Hepatocyte (in vitro differentiated cells): ENCODE measurements at places on chromosomes 4 and X. TPM values are rescaled to one million over a fixed set of nuclear protein-coding genes. Genes with fewer than 3 reads are reported as not detected.
A peak's percentile ranks its signal among the peaks of the same experiment; 100 is the strongest.

- no peak for DNase-seq
These were observed 368.8 kb downstream of the ANKRD50 start for GRCh38 chr4:124343661-124344171.

DNA sequence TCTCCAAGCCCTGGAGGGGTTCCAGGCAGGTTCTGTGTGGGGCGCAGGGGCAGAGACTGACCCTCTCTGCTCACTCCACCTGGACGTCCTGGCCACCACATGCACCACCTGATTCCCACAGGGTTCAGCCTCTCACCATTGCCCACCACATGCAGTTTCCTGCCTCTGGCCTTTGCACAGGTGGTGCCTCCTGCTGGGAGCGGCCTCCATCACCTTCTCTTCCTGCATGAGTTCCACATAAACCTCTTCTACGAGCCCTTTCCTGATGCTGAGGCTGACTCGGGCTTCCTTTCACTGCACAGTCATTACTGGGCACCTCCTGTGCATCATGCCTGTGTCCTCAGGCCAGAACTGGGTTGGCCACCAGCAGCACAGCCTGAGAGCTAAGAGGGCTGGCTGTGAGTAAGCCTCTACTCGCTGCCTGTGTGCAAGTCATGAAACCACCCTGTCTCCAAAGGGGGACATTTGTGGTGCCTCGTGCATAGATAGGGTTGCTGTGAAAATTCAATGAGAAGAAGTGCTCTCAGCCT is 19.9 kb downstream of the MAN2B2 start:
- no peak for DNase-seq

DNA sequence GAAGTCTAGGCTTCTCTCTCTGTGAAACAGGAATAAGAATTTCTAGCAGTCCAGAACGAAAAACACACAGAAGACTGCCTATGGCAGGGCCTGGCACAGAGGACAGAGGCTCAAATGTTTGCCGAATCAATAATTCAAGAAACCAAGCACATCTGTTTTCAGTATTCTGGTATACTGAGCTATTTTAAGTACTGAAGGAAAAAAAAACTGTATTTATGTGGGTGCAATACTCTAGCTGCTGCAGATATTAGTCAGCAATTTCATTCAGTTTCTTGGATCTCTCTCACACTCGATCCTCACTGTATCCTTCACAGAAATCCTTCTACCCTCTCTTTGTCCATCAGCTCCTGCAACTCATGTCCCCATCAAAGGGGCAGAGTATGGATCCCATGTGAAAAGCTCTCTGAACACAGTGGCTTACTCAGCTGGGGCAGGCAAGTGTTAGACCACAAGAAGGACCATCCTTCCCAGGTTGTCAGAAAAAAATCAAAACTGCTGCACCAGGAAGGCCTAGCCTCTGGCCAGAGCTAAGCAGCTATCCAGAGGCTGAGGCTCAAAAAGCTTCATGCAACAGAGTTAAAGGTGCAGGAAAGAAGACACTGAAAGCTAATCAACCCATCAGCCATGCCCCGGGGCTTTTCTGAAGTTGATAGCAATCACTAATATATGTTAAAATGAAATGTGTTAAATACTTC is 9.1 kb upstream of the USO1 start:
- no peak for DNase-seq

- DNase-seq = no peak
These were observed 194.7 kb downstream of the DTHD1 start for GRCh38 chr4:36476135-36476534.

- no peak for DNase-seq
These were observed 26.8 kb downstream of the ADH7 start for GRCh38 chr4:99408346-99408745.

DNA sequence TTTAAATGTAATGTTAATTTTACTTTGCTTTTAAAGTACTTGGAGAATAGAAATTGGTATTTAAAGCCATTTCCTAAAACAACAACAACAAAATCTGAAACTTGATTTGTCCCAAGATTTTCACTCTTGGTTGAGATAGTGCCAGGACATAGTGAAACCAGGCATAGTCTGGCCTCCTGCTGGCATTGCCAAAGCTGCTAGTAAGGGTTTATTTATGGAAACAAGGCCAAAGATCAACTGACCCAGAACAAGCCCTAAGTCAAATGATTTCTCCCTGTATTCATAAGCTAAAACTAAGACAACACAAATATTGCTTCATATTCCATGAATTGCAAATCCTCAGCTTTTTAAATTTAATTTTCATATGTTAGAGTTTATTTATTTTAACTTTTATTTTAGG is 227.5 kb upstream of the FGF13 start:
- DNase-seq = no peak

GRCh38 chr4:58042176-58042575 is 932.0 kb upstream of the IGFBP7 start:
- no peak for DNase-seq

DNA sequence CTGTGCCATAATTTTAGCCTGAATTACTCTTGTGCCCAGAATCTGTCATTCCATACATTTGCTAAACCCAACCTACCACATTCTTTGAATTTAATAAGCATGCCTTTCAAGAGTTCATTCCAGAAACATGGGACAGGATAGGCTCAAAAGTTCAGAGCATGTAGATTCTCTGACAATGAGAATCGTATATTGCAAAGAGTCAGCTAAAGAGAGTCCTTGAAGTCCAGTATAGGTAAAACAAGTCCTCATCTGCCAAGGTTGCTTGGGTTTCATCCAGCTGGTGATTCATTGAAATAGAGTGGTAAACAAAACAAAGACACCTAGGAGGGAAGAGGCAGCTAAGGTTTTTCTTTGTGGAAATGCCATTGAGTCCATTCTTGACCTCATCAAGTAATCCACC is 249.3 kb upstream of the DIPK2B start:
- no peak for DNase-seq

GRCh38 chrX:4263030-4263803 is 549.8 kb upstream of the PRKX start:
- peak; percentile 48 for DNase-seq

- no peak for DNase-seq
These were observed 59.0 kb upstream of the C1QTNF7 start for GRCh38 chr4:15368856-15369255.

DNA sequence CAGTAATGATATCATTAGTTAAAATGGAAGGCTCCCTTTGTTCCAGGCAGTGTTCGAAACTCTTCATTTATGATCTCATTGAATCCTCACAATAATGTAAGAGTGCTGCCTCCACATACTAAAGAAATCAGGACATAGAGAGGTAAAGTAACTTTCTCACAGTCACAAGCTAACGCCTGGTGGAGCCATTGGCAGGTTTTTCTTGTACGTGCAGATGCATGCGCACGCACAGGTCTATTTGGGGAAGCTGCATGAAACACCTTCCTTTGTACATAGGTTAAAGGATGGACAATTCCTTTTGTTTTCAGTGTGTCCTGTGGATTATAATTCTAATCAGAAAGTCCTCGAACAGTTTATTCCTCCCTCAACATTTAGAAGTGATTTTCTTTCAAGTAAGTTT is 176.2 kb downstream of the RAPGEF2 start:
- no peak for DNase-seq

DNA sequence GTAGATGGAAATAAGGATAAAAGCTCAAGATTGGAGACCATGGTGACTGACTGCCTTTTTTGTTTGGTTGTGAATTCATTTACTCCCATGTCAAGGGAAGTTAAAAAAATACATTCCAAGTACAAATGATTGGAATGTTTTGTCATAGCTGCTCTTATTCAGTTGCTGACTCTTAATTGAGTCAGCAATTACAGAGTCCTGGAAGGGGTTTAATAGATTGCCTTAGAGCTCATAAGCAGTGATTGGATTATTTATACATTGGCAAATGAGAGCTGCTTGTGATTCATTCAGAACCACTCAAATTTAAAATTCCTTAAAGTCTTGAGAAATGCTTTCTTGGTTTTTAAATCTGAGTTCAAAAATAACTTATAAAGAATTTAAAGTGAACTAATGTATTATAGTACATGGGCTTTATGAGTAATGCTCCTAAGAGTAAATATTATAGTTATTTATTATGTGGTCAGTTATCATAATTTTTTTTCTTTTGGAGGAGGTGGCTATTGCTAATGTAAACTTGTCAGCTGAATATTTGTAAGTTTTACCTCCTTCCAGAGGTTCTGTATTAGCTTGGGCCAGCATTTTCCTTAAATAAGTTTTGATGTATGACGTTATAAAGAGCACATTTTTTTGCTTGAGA is 13.6 kb downstream of the JADE1 start:
- DNase-seq = no peak

DNA sequence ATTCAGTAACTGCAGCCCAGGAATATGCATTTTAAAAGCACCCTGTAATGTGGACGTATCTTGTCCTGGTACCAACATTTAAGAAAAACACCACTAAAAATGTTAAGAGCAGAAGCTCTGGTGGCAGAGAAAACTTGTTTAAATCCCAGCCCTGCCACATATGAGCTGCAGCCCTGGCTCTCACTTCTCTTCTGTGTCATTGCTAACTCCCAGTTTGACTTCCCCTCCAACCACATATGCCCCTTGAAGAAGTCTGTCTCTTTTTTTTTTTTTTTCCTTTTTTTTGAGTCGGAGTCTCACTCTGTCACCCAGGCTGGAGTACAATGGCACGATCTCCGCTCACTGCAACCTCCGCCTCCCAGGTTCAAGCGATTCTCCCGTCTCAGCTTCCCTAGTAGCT is 14.8 kb downstream of the LHFPL1 start:
- DNase-seq = no peak

- DNase-seq = no peak
These were observed 3.9 kb upstream of the TRIM60 start for GRCh38 chr4:165027762-165028402.

DNA sequence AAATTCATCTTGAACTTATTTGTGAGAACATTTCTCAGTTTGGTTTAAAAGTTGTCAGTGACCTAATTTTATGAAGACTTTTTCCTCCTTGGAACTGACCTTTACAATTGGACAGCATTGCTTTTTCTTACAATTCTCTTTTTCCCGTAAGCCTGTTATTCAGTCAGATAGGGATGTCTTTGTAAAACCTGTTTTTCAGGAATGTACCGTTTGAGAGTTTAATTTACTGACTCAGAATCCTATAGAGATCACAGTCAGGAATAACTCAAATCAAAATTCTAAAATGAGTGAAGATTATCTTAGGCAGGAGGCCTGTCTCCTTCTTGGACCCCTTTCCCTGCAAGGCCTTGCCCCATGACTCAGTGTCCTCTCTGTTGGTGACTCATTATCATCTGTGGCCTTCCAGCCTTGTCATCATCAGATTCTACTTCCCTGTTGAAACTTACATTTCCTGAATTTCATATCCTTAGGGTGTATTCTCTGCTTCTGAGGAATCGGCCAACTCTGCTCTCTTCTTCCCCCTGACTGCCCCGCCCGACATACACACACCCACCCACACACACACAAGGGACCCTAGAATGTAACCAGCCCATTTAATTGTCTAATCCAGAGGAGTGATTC is 99.8 kb downstream of the ARHGAP10 start:
- peak; percentile 61 for DNase-seq

DNA sequence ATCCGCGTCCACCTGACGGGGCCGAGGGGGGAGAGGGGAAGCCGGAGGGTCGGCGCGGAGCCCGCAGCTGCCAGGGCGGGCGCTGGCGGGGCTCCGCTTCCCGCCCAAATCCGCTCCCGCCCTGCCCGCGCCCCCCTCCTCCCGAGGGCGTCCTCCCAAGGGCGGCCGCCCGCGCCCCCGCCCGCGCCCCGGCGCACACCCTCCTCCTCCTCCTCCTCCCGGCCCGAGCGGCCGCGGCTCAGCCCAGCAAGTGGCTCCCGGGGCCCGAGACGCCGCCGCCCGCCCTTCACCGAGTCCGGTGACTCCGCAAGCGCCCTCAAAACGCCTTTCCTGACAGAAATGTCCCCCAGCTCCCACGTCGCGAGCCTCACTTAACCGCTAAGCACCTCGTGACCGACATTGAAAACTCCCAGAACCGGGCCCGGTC is 487 bp downstream of the HMGB2 start:
- DNase-seq = peak; percentile 78

DNA sequence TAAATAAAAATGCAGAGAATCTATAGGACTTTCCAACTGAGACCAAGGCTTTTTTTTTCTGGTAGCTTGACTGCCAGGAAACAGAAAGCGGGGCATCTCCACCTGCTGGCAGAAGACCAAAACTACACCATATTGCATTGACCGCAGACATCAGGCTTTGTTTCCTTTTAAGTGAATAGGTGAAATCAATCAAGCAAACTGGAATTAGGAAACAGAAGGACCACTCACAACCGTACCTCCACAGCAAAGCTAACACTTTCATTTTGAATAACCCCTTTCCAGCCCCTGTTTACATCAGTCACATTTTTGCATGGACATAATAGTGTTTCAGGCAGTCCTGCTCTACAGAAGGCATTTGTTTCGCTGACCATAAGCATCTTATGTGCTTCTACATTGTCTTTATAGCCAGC is 218.2 kb downstream of the IDS start:
- DNase-seq = peak; percentile 58

- no peak for DNase-seq
These were observed 2.3 kb upstream of the IRF2 start for GRCh38 chr4:184476695-184477094.

The CCDC158 gene
- polyA plus RNA-seq = 0.04 TPM in 1 of 2 replicates, not detected in the other

The GIMD1 gene
- polyA plus RNA-seq = not detected in 2 replicates

The TMPRSS11B gene
- not detected in 2 replicates for polyA plus RNA-seq

The SPANXA1 gene
- polyA plus RNA-seq = not detected in 2 replicates

The GNRHR gene
- polyA plus RNA-seq = not detected in 2 replicates
